ENCODE measurements at places on chromosomes 5 and 9.

- no peak for DNase-seq
These were observed 75.5 kb downstream of the PHAX start for GRCh38 chr5:126676195-126676624.

- no peak for DNase-seq
These were observed 40.8 kb downstream of the CSF2 start for GRCh38 chr5:132114150-132115121.

GRCh38 chr5:50724262-50724661 lies 57.8 kb downstream of the PARP8 start:
- DNase-seq = no peak

- no peak for DNase-seq
These were observed 2.7 kb upstream of the PHPT1 start for GRCh38 chr9:136846376-136847087.

GRCh38 chr9:37424686-37425297 lies 2.3 kb downstream of the GRHPR start:
- DNase-seq = no peak

- DNase-seq = no peak
These were observed 27.3 kb upstream of the EDIL3 start for GRCh38 chr5:84411832-84412605.

DNA sequence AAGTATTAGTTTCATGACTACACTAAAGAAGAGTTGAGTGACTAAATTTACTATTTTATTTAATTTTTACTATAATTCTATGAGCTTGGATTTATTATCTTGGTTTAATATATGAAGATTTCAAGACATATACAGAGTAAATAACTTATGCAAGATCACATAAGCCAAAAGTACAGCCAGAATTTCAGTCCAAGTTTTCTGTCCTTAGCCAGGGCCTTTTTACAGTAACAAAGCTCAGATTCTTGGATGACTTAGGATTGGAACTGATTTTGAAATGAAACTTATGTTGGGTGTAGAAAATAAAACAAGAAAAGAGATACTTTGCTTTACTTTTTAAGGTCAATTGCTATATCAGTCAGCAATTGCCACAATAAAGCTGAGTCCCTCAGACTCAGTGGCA lies 170.3 kb downstream of the MARCHF11 start:
- DNase-seq = no peak

DNA sequence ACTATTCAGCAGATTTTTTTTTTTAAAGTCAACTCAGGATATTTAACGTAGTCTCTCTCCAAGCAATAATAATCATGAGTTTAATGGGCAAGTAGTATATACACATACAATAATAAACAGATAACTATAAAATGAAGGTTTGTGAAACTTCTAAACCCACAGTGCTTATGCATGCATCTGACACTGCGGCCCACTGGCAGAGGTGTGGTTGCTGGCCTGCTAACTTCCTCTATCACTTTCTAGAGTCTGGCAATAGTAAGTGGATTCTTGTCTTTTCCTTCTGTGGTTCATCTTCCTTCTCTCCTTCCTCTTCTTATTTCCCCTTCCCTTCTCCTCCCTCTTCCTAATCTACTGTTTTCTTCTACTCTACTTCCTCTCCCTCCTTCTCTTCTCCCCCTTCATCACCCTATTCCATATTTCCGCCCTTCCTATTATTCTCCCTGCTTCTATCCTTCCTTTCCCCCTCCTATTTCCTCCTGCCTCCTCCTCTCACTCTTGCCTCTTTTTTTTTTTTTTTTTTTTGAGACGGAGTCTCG lies 18.6 kb upstream of the AGXT2 start:
- DNase-seq = no peak

Measured in stimulated activated CD8-positive, alpha-beta memory T cell treated with anti-CD3 and anti-CD28 coated beads, Interleukin-15, amount 100 ng/mL, for 24 hours (primary cell).